Activated CD4-positive, alpha-beta T cell treated with anti-CD3 and anti-CD28 coated beads for 1 hour (primary cell): ENCODE measurements at places on chromosomes 2 and 18.

DNA sequence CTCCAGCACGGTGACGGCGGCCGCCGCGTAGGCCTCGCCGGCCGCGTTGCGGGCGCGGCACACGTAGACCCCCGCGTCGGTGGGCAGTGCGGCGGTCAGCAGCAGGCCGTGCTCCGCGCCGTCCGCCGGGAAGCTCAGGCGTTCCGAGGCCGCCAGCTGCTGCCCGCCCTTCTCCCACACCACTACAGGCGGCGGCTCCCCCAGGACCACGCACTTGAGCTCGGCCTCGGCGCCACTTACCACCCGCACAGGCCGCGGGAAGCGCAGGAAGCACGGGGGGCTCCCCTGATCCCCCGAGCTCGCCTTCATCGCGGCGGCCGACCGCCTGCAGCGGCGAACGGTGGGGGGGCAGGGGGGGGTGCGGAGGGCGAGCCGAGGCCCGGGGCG is 422 bp downstream of the OBSL1 start:
- no peak for DNase-seq

DNA sequence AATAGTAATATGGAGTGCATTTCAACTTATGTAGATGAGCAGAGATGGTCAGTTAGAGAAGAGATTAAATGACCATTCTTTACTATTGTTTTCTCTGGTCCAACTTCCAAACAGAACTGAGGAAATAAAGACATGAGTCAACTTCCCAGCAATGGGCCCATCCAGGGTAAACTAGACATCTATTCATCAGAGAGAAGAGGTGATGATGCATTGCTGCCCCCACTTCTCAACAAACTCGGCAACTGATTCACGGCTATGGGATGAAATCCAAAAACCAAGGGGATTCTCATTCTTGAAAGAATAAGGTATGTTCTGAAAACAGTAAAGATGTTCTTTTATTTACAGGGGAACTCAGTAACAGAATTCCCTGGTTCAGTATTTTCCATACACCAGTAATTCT is 190.7 kb downstream of the RDH14 start:
- DNase-seq, result no peak

DNA sequence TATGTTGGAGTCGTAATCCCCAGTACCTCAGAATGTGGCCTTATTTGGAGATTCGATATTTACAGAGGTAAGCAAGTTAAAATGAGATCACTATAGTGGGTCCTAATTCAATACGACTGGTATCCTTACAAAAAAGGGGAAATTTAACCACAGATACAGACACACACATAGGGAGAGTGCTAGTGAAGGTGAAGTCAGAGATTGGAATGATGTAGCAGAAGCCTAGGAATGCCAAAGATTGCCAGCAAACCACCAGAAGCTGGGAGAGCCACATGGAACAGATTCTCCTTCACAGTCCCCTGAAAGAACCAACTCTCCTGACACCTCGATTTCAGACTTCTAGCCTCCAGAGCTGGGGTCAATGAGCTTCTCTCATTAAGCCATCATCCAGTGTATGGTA is 17.7 kb upstream of the ACTR3 start:
- DNase-seq, result no peak

- DNase-seq, result no peak
These were observed 22.3 kb downstream of the INPP1 start for GRCh38 chr2:190365499-190366204.

GRCh38 chr2:149994057-149994728 is 406.6 kb upstream of the MMADHC start:
- no peak for DNase-seq

GRCh38 chr2:140863713-140864112 is 1267.1 kb downstream of the LRP1B start:
- DNase-seq, result no peak

DNA sequence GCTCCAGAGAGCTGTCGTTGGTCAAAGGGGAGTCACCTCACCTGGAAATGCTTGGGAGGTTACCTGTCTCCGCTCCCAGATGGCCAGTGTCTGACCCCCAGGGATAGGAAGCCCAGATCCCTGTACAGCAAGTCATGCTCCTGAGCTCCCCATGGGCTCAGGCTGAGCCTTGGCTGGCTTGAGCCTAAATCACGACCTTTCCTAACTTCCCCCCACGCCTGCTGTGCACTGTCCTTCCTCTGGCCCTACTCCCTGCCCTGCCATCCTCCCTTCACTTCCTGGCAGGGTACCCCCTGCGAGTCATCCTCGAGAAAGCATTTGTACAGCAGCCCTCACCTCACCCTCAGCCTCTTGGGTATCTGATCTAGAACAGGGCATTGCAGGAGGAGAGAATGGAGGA is 9.2 kb upstream of the HDAC4 start:
- no peak for DNase-seq

GRCh38 chr2:109507217-109507616 is 106.5 kb downstream of the SEPTIN10 start:
- DNase-seq, result no peak

- DNase-seq, result peak; percentile 34
These were observed 1.2 kb downstream of the MEX3C start for GRCh38 chr18:51196118-51196810.

- DNase-seq, result no peak
These were observed 43.6 kb downstream of the QPCT start for GRCh38 chr2:37388074-37388473.

GRCh38 chr2:126866451-126866850 is 32.2 kb upstream of the TEX51 start:
- no peak for DNase-seq

DNA sequence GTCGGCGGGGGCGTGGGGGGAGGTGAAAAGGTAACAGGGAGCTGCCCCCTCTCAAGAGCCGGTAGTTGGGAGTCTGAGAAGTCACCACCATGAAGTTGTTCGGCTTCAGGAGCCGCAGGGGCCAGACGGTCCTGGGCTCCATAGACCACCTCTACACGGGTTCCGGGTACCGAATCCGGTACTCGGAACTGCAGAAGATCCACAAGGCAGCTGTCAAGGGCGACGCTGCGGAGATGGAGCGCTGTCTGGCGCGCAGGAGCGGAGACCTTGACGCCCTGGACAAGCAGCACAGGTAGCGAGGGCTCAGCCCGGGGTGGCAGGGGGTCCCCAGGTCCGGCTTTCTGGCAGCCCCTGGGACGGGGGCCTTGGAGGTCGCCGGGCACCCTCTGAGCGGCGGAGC is 47.1 kb upstream of the ZNF519 start:
- DNase-seq, result no peak

DNA sequence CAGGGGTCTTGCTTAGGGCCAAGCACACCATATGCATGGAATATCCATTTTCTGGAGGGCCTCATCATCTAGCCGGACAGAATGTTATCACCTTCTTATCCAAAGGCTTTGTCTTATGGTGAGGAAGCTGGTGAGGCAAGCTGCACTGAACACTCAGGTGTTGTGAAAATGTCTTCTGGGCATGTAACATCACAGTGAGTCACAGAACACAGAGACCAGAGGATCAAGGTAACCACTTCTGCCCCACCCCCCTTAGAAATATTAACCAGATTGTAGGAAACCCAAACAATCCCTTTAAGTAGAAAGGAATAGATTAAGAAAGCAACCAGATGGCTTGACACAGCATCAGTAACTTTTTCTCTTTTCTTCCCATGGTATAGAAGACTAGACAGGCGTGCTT is 51.1 kb downstream of the MYO5B start:
- DNase-seq, result no peak

DNA sequence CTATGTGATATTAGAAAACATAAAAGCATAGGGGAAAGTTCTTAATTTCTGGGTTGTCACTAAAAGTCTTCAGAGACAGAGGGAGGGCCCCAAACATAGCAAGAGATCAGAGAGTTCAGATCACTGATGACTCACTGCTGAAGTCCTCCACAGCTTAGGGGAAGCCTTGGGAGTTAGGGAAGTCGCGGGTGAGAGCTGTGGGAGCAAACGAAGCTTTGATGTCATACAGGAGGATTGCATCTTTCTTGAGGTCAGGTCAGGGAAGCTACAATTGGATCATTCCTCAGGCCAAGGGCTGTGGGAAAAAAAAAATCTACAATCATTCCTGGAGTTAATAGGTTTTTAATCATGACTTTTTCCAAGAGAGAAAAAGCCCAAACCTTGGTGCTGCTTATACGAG is 96.2 kb downstream of the COPS8 start:
- DNase-seq, result no peak

- peak; percentile 79 for DNase-seq
These were observed 780 bp upstream of the BCL2 start for GRCh38 chr18:63320123-63320974.

GRCh38 chr2:138090330-138090729 is 126.1 kb downstream of the HNMT start:
- no peak for DNase-seq

GRCh38 chr2:241958818-241959545 is 89.5 kb downstream of the RTP5 start:
- no peak for DNase-seq

DNA sequence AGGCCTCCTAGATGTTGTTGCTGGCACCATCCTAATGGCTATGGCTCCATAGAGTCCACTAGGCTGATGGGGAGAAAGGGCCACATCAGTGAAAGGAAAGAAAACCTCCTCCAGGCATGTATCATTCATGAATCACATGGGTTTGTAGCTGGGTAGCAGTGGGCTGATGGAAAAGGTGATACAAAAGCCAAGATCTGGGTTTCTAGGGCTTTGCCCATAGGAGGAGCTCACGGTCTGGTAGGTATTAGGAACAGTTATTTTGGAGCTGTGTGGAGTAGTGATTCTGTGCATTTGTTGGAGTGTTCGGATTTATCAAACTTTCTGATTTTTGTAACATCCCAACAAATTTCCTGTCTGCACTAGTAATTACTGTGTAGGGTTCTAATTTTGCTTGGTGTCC is 259.2 kb downstream of the SLC4A3 start:
- no peak for DNase-seq

DNA sequence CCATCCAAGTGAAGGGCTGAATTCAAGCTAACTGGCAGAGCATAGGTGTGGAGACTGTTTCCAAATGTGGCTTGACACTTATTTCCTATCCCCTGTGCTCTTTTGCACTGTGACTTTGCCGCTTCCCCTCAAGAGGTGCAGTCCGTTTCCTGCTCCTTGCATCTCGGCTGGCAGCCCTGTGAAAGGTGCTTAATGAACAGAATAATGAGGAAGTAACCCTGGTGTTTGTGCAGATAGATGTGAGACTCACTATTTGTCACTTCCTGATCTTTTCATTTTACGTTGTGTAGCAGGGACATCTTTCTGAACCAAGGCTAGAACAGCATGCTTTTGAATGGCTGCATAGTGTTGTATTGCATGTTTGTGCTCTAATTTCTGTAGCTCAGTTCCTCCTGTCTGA is 60.8 kb downstream of the CEP192 start:
- DNase-seq, result no peak

- DNase-seq, result no peak
These were observed 28.2 kb upstream of the ZC3H15 start for GRCh38 chr2:186457908-186458307.

DNA sequence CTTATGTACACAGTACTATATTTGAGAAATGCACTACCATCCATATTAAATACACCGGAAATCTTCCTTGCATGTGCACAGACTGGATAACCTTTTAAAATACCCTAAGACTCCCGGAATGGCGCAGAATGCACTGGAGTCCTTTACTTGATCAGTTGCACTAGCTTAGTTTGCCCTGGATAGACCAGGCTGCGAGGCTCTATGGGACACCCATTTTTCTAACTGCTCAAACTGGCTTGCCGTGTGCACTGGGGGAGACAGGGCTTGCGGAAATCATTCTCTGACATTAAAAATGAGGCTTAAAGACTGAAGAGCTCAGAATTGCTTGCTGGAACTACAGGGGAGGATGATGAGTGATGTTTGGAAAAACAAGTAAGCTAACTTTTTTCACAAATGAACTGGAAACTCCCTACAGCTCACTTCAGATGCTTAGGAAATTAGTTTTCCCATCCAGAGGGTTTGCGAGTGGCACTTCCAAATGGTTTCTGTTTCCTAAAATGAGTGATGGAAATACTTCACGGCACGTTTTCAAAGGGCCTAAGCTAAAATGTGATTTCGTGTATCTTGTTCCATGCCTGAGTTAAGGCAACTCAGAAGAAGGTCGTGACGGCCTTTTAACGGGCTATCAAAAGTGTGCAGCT is 2.7 kb downstream of the NCK2 start:
- no peak for DNase-seq

GRCh38 chr18:69257861-69258458 is 142.7 kb upstream of the DOK6 start:
- DNase-seq, result no peak

GRCh38 chr2:225010804-225011203 is 31.5 kb downstream of the DOCK10 start:
- no peak for DNase-seq

DNA sequence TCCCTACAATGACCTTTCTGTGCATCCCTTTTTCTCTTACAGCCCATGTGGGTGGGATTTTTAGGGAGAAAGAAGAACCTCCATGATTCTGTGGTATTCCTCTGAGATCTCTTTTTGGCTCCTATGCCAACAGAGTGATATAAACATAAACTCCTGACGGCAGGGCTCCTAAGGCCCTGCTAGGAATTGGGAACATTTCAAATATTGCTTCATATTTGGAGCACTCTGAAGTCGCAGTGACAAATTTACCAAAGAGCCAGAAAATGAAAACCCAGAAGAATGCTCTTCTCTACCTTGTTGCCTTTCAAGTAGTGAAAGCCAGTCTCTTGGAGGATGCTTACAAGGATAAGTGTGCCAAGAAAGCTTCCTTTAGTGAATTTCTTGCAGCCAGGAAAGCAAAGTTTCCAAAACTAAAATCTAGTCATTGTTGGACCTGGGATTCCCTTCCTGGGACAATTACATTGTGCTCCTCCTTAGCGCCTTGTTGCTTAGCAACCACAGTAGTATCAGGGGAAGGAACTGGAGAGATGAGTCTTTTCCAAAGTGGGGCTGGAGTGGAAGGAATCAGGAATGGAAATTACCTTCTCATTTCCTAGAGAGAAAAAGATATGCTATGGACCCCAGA is 7.3 kb upstream of the SETBP1 start:
- no peak for DNase-seq

DNA sequence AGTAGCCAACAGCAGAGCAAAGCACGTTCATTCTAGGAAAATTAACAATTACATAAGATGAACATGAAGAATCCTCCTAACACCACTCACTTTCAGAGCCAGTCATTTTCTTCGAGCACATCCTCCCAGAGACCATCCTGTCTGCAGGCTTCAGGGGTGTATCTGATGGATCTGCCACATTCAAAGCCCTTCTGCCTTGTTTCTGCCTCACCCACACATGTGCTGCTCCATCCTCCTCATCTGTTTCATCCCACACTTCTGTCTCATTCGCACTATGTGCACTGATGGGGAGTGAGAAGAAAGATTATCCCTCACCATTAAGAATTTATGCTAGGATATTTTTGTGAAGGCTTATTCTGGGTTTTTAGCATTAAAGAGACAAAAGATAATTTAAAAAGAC is 287.9 kb upstream of the PKDCC start:
- DNase-seq, result no peak

DNA sequence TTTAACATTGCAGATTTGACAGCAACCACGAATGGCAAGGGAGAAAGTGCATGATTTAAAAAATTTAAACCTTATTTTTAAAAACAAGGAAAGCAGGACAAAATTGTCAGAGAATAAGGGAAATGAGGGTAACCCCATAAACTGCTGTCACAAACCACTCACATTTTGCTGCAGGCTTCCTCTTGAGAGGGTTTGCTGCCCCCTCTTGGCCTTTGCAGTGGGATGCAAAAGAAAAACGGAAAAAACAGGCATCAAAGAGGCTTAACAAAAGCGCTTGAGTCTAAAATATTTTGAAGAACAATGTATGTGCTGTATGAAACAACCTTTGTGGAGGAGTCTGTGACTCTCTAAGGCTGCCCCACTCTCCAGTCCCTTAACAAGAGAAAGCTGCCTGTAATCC is 91.6 kb downstream of the TMX3 start:
- no peak for DNase-seq

GRCh38 chr2:21836261-21836660 is 712.5 kb downstream of the TDRD15 start:
- DNase-seq, result no peak
